Heart right ventricle (tissue), 16 donors: ENCODE measurements at places on chromosomes 16 and 17. TPM values are rescaled to one million over a fixed set of nuclear protein-coding genes. Genes with fewer than 3 reads are reported as not detected.

DNA sequence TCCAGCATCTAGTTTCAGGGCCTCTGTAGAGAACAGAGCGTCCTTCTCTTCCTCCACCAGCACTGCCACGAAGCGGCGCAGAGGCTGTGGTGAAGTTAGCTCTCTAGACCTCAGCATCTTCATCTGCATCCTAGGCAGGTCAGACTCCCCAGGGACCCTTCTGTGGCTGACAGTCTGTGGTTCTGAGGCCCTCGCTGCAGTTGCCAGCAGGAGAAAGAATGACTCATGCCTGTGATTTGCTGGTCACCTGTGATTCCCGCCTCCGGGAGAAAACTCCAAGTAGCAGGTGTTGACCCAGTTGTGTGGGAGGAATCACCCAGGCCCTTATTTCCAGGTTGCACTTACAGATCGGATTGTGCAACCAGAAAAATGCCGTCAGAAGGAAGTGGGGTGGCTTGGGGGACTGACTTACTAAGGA lies 117.3 kb upstream of the CACNG5 start:
- H3K27me3 ChIP-seq: no peaks in the 10 kb centered on the region

DNA sequence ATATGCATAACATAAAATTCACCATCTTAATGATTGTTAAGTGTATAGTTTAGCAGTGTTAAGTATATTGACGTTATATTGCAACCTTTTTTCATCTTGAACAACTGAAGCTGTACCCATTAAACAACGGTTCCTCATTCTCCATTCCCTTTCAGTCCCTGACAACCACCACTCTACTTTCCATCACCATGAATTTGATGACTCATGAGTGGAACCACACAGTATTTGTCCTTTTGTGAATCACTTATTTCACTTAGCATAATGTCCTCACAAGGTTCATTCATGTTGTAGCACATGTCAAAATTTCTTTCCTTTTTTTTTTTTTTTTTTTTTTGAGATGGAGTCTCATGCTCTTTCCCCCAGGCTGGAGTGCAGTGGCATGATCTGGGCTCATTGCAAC lies 46.0 kb downstream of the HOXB1 start:
- H3K36me3 ChIP-seq: no peaks in the 10 kb centered on the region
- no peak for DNase-seq
- peaks cover 51% of the 10 kb centered on the region for H3K27me3 ChIP-seq
- peaks cover 16% of the 10 kb centered on the region for H3K4me1 ChIP-seq

DNA sequence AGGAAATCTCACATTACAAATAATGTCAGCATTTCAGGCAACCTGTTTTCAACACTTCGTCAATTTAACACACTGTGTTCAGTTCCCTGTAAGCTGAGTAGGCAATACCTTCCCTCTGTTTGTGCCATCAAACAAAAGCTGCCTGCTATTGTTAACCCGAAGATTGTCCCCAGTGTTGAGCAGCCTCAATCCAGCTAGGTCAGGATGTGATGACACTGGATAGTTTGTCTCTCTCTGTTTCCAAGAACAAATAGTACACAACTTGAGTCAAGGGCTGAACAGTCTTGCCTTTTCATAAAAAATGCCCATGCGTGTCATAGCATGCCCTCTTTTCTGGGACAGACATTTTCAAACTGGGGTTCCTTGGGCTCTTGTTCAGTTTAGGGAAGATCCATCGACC lies 36.4 kb downstream of the HSD17B2 start:
- no peak for DNase-seq
- peaks cover 10% of the 10 kb centered on the region for H3K27me3 ChIP-seq
- H3K27ac ChIP-seq: no peak overlapping the region
- H3K4me1 ChIP-seq: no peaks in the 10 kb centered on the region

- H3K27ac ChIP-seq: no peak overlapping the region
- DNase-seq: no peak
- H3K4me3 ChIP-seq: no peak overlapping the region
Measured at GRCh38 chr16:3140603-3141427, 6.0 kb downstream of the ZNF213 start.

DNA sequence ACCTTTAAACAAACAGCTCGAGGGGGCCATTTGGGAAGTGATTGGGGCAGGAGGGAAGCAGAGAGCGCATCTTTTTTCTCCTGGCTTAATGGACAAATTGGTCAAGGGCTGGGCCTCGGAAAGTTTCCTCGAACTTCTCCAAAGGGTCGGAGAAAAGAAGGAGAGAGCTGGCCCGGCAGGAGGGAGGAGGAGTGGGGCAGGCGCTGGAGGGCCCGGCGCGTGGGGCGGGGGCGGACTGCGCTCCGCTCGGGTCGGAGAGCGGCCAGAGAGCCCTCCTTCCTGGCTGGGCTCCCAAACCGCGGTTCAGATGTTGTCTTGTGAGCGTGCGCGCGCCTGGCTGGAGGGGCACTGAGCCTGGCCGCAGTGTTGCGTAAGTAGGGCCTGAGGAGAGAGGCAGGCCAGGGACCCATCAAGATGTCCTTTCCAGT lies 1.2 kb downstream of the MMP2 start:
- peak overlapping the region; percentile 72 for H3K4me3 ChIP-seq
- H3K36me3 ChIP-seq: peaks cover 3% of the 10 kb centered on the region
- peaks cover 37% of the 10 kb centered on the region for H3K4me1 ChIP-seq
- H3K27ac ChIP-seq: peak overlapping the region; percentile 90
- peaks cover 12% of the 10 kb centered on the region for H3K27me3 ChIP-seq
- DNase-seq: peak; percentile 84

DNA sequence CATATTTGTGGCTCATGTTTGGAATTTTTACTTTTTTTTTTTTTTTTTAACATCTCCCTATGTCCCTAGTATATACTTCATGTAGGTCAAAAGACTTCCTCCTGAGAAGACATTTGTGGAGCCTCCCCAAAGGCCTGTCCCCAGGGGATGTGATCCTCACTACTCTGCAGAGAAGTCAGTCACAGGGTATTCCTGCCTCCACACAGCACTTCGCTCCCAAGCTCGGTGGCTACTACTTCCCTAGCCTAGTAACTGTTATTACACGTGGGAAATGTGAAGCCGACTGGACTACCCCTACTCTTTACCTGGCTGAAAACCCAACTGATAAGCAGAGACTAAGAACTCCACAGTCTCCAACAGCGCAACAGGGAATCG lies 116.8 kb downstream of the HIC1 start:
- peak overlapping the region; percentile 85 for H3K27ac ChIP-seq
- H3K36me3 ChIP-seq: no peaks in the 10 kb centered on the region
- H3K4me1 ChIP-seq: peaks cover 57% of the 10 kb centered on the region
- H3K27me3 ChIP-seq: no peaks in the 10 kb centered on the region
- H3K4me3 ChIP-seq: no peak overlapping the region
- peak; percentile 67 for DNase-seq

GRCh38 chr16:84450176-84450865 lies 54.1 kb downstream of the MEAK7 start:
- no peak for DNase-seq
- H3K4me1 ChIP-seq: no peaks in the 10 kb centered on the region
- H3K36me3 ChIP-seq: no peaks in the 10 kb centered on the region
- H3K27ac ChIP-seq: no peak overlapping the region
- peaks cover 3% of the 10 kb centered on the region for H3K27me3 ChIP-seq

GRCh38 chr16:67871256-67871655 lies 1.6 kb upstream of the EDC4 start:
- DNase-seq: no peak
- H3K27me3 ChIP-seq: no peaks in the 10 kb centered on the region
- H3K4me3 ChIP-seq: no peak overlapping the region
- no peak overlapping the region for H3K27ac ChIP-seq
- H3K4me1 ChIP-seq: peaks cover 36% of the 10 kb centered on the region
- H3K36me3 ChIP-seq: peaks cover 3% of the 10 kb centered on the region

DNA sequence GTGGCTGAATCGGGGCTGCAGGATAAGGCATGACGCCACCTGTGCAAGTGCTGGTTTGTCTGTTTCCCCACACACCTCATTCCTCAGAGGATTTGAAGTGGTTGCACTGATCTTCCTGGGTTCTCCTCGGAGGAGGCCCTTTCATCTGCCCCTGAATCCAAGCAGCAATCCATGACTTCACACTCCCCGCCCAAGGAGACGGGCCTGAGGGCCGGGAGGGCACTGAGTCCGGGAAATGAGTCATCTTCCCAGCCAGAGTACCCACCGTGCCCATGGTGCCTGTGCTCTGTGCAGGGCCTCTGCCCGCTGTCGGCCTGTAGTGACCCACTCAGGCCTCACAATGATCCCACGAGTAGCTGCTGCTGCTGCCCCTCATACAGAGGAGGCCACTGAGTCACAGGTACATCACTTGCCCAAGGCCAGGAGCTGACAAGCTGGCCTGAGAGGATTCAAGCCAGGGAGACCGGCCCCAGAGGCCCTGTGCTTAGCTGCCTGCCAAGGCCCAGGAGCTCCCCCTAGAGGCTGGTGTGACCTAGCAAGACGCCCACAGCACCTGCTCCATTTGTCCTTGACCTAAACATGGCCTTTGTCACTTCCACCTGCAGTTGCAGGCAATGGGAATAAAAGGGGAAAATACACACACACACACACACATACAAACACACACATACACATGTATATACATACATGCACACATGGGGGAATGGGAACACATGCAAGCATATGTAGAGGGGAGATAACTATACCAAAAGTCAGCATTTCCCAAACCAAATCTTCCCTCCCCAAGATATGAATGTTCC lies 240.0 kb downstream of the C16orf95 start:
- peak; percentile 40 for DNase-seq
- no peaks in the 10 kb centered on the region for H3K4me1 ChIP-seq
- H3K27me3 ChIP-seq: no peaks in the 10 kb centered on the region
- no peak overlapping the region for H3K4me3 ChIP-seq
- H3K27ac ChIP-seq: no peak overlapping the region
- no peaks in the 10 kb centered on the region for H3K36me3 ChIP-seq

DNA sequence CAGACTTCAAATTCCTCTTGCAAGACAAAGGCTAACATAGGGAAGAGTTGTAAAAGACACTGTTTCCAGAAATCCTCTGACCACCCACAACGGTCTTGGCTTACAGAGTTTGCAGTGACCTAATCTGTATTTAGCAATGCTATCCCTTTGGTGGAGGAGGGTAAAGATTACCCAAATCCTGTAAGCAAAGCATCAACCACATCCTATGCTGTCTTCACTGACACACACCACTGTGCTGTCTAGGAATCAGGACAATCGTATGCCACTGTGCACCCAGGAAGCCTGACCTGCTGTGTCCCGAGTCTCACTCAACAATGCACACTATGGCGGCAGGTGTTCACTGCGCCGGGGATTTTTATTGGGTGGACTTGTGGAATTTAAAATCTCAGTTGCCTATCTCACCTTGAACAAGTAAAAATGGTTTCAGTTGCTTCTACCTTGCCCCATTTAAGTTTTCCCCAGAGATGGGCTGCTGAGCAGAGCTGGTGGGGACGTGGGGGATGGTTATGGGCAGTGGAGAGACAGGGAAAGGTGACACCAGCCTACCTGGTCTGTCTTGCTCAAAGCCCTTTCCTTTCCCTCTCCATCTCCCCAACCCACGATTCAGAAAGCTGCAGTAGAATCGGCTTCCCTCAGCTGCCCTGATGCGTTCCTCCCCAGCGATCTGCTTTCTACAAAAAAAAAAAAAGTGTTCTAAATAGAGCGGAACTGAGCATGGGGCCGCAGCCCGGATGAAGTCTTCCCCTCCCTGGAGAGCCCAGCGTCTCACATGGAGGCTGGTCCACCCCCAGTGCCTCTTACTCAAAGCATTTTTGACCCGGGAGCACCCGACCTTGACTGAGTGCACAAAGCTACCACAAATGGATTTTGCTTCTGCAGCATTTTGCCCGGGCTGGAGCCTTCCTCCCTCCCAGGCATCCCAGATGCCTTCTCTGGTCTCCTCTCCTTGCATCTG lies 271.5 kb downstream of the SOX9 start:
- no peak for DNase-seq
- no peaks in the 10 kb centered on the region for H3K4me1 ChIP-seq
- no peaks in the 10 kb centered on the region for H3K27me3 ChIP-seq

DNA sequence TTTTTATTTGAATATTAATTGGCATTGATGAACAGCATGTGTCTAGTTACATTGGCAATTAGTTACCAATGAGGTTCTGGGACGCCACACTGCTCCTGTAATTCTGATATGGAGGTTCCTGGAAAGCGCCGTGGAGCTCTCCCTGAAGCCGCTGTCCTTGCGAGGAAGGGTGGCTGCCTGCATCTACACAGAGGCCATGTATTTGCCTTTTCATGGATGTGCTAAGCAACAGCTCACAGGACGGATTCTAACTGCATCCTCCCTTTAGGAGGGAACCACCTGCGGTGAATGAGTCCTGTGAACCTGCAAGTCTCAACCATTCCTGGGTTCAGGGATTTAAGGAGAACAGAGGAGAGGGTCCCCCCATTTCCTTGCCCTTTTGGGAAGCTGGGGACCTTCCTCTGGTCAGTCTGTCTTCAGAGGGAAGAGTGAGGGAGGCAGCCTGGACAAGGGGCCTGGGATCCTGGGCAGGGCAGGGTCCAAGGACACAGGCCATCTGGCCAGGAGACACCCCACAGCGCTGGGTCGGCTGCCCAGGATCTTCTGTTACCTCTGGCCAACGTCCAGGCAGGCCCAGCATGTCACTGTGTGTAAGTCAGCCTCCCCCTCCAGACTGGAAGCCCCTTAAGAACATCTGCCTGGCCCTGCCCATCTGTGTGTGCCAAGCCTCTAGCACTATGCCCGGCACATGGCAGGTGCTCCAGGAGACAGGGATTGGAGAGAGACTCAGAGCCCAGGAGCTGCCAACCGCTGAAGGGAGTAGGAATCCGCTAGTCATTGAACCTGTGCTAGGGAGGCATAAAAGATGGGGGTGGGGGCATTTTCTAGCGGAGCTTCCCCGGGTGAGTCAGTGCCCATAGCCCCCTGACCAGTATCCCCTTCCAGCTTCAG lies 314.1 kb upstream of the TNRC6C start:
- no peak for DNase-seq
- no peak overlapping the region for H3K27ac ChIP-seq
- H3K4me3 ChIP-seq: no peak overlapping the region
- H3K4me1 ChIP-seq: no peaks in the 10 kb centered on the region
- H3K27me3 ChIP-seq: no peaks in the 10 kb centered on the region
- H3K36me3 ChIP-seq: no peaks in the 10 kb centered on the region

GRCh38 chr16:26648851-26649250 lies 417.9 kb upstream of the C16orf82 start:
- no peak overlapping the region for H3K27ac ChIP-seq
- no peaks in the 10 kb centered on the region for H3K36me3 ChIP-seq
- no peak for DNase-seq
- H3K27me3 ChIP-seq: peaks cover 4% of the 10 kb centered on the region
- no peaks in the 10 kb centered on the region for H3K4me1 ChIP-seq
- no peak overlapping the region for H3K4me3 ChIP-seq

DNA sequence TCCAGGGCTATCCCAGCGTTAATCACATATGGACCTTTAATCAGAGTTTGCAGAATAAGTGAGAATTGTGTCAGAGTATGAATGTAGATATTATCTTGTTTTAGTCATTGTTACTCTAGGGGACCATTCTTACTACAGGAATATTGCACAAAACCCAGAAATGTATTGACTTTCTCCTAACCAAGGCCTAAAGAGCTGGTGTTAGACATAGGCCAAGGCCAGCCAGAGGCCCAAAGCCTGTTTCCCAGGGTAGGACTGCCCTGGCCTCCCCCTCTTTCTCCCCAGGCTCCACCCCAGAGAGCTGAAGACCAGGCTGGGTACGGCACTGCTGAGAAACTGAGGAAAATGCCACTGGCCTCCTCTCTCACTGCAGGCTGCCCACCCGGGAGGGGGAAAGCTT lies 41.9 kb upstream of the MEOX1 start:
- no peak overlapping the region for H3K4me3 ChIP-seq
- H3K27me3 ChIP-seq: no peaks in the 10 kb centered on the region
- no peak overlapping the region for H3K27ac ChIP-seq
- H3K36me3 ChIP-seq: no peaks in the 10 kb centered on the region
- no peaks in the 10 kb centered on the region for H3K4me1 ChIP-seq
- no peak for DNase-seq

GRCh38 chr17:75823257-75824041 lies 20.8 kb downstream of the UNC13D start:
- no peak for DNase-seq
- no peaks in the 10 kb centered on the region for H3K27me3 ChIP-seq
- H3K4me3 ChIP-seq: no peak overlapping the region
- peaks cover 77% of the 10 kb centered on the region for H3K36me3 ChIP-seq

BICDL2 gene
- total RNA-seq: not detected

PAFAH1B1 gene
- 113 TPM for total RNA-seq

SPECC1 gene
- total RNA-seq: 13.9 TPM

CACNA1H gene
- total RNA-seq: 2.1 TPM
